NCI-H1694 treated with DMSO at 0.1 percent for 48 hours (cell line): ENCODE measurements at places on chromosomes 2 and 18.
A peak's percentile ranks its signal among the peaks of the same experiment; 100 is the strongest.

- no peak for DNase-seq
Measured at GRCh38 chr2:60585276-60585675, 31.8 kb upstream of the BCL11A start.

DNA sequence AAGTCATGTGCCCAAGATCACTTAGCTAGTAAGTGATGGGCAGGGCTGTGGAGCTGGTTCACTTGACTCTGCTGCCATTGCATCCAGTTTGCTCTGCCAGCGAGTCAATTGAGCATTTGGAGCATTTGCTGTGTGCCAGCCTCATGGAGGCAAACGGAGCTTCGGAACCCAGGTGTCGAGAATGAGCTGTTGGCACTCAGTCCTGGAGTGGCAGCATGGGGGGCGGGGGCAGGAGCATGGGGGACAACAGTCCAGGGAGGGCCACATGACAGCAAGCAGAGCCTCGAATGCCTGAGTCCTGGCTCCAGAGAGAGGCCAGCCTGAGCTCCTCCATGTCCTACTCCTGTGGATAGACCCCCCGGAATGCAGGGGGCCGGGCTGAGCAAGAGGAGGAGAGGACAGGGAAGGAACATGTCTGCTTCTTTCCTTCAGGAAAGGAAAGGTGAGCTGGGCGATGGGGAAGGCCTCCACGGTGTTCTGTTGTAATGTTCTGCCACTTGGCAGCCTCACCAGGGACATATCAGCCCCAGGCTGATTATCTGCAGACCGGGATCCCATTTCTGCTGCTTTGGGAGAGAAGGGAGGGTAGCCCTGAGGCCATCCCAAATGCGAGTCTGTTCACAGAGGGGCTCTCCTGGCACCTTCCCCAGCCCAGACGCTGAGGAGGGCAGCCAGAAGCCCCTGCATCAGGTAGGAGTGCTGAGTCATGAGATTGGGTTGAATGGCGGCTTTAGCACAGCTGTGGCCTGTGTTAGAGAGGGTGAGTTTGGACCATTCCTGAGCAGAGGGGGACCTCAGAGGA is 59.6 kb downstream of the HPCAL1 start:
- peak; percentile 75 for DNase-seq

DNA sequence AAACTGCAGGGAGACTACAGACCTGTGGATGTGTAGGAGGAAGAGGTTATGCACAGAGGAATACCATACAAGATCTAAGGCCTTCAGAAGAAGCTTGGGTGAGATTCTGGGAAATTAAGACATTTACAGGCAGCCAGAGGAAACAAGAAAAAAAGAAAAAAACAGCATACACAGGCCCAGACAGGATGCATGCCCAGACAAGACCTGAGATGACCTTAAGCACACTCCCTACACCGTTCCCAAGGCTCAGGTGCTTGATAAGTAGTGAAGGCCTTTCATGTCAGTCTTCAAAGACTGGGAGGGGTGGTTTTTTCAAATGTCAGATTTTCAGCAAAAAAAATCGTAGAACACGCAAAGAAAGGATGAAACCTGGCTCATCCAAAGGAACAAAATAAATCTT is 83.0 kb downstream of the CCDC138 start:
- no peak for DNase-seq

- DNase-seq = no peak
Measured at GRCh38 chr2:222805591-222806304, 55.1 kb upstream of the ACSL3 start.

DNA sequence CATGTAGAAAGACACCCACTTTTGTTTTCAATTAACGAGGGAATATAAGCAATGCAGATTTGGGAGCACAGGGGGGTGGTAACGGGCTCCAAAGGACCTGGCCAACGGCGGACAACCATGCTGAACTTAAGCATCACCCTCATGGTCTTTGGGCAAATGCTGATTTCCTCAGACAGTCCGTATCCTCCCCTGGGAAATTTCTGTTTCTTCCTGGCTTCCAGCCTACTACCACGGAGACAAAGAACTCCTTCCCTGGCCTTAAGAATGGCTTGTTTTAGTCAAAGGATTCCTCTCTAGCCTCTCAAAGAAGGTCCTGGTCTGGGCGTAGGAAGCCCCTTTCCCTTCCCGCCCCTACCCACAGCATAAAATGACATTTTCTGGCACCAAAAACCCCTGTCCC is 34.3 kb downstream of the EN1 start:
- no peak for DNase-seq

DNA sequence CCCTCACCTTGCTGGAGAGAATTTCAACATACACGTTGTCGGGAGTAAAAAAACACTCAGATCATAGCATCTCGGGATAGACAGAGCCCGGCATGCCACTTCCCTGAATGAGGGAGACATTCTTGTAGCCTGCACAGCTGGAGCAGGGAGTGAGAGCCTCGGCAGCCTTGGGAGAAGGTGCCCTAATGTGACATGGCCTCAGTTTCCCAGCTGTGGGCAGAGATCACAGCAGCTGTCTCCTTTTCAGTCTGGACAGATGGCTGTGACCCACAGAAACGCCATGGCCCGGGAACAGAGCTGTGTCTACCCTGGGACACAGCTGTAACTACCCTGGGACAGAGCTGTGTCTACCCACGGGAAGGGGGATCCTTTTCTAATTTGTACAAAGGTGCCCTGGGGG is 55.9 kb downstream of the HS1BP3 start:
- DNase-seq = no peak

DNA sequence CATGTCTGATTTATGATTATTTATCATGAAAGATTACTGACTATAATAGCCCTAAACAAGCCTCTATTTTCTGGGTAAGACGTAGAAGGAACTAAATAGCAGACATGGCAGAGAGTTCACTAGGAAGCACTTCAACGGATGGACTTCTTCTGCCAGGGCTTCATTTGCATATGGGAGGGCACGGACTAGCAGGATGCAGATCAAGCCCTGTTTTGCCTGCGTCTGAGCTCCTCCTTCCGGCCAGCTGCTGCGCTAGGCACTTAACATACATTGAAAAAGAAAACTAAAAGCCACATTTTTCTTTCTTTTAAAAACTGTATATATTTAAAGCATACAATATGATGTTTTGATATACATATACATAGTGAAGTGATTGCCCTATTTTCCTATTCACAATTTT is 340.0 kb upstream of the MEX3C start:
- DNase-seq = no peak

GRCh38 chr2:192090911-192091310 is 103.8 kb downstream of the TMEFF2 start:
- DNase-seq = no peak

DNA sequence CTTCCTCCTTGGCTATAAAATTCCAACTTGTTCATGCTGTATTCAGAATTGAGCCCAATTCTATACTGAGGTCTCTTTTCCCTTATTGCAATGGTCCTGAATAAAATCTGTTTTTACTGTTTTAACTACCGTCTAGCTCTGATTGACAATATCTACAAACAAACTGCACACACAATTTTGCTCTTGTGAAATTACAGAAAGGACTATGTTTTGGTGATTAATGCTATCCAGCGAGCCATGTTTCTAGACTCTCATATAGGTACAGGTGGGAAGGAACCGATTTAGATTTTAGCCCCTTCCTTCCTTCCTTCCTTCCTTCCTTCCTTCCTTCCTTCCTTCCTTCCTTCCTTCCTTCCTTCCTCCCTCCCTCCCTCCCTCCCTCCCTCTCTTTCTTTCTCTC is 254.4 kb downstream of the SLC4A3 start:
- no peak for DNase-seq

DNA sequence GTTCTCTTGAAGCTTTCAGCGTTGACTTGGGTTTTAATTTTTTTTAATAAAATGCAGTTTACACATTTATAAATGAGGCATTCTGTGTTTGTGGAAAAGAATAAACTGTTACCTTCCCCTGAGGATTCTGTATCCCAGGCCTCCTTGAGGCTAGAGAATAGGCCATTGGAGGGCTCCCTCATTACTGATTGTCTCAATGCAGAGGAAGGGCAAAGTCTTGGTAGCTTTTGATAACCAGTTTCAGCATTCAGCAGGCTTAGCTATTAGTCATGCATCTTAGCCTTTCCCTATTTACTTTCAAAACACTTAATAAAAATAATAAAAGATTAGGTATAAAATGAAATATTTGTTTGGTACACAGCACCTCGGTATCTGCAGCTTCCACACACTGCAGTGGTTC is 58.1 kb upstream of the OTX1 start:
- DNase-seq = no peak

DNA sequence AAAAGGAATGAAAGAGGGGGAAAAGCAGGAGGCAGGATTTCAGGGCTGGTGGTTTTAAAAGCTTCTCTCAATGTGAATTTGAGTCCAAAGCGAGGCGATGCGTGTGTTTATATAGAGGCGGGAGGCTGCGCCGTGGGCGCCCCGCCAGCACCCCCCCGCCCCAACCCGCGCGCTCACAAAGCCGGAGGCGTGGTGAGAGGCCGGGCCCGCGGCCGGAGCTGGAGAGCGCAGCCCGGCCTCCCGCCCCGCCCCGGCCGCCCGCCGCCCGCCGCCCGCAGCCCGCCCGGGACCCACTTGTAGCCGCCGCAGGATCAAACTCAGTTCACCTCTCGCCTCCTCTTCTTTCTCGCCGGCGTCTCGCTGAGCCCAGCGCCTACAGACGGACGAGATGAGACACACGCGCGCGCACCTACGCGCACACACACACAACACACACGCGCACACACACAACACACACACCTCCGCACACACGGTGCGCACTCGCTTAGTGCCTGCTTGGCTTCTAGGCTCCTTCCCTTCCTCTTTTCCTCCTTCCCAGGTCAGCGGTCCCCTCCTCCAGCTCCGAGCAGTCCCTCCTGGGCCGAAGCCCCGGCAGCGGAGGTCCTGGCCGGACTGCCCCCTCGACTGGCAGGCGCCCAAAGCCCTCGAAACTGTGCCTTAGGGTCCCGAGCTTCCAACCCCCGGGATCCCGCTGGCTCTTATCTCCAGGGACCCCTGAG is 1.3 kb upstream of the CYP26B1 start:
- no peak for DNase-seq

DNA sequence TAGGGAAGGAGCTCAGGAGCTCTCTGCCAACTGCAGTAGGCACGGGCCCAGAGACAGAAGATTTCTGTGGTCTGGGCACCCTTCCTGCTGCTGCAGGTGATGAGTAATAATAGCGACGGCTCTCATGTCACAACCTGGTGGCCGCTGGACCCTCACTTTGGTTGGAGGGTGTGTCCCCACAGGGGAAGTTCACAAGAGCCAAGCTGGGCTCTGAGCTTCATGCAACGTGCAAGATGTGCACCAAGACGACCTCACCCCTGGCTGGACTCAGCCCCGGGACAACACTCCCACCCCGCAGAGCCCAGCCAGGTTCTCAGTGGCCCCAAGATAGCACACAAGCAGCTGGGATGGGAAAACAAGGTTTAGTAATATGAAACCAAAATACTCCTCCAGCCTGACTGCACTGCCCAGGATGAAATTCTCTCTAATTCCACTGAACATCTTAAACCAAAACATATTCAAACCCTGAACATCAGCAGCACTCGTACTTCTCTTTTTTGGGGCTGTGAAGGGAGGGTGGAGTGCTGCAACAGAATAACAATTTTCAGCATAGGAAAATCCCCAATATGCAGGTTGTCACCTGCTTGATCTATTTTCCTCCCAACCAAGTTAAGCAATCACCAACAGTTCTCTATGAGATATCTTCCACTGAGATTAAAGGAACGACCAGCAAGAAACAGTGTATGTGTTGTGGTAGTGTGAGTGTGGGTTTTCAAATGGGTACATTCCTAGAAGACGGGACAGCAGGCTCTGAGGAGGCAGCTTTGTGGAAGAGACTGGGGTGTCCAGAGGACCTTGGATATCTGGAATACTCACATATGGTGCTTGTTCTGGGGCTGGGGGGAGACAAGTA is 26.5 kb downstream of the BCL2 start:
- DNase-seq = no peak

DNA sequence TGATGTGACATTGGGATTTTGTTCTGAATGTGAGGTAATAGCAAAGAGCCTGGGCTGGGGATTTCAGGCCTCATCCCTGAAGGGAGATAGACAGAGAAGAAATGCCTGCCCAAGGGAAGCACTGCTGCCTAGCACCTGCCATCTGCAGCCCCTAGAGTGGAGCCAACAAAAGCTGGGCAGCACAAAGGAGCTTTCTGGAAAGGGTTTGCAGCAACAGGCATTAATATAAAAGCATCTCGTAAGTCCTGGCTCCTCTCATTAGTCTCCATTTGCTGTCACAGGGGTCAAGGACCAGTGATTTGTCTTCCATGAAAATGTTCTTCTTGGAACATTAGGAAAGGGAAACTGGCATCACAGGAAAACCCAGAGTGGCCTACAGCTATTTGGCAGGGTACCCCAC is 157.2 kb upstream of the SLC14A2 start:
- no peak for DNase-seq

DNA sequence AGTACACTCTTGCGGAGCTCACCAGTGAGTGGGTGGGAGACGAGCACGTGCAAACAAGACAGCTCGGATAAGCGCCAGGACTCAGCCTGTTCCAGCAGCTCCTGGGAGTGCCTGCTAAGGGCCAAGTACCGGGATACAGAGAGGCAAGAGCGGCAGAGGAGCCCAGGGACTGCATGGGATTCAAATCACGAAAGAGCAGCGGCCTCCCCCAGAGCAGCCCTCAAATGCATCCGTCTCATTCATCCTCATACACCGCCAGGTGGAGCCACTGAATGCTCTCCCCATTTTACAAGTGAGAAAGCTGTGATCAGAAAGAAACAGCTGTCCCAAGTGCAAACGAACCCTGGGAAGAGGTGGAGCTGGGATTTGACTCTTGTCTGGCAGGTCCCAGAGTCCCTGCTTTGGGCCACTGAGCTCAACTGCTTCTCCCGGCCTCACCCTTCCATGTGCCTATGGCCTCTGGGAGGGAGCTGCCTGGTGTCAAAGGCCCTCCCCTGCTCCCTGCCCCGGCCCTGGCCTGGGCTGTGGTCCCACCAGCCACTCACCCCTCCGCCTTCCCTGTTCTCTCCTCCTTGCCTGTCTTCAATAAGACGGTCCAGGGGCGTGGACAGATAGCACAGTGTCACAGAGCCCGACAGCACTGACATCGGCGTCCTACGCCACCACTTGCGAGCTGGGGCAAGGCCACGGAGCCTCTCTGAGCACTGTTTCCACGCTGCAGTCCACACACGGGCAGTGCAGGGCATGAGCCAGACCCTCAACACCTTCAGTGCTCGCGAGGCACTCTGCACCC is 72.8 kb upstream of the TAF1B start:
- peak; percentile 94 for DNase-seq

GRCh38 chr2:82539280-82539621 is 1919.8 kb downstream of the SUCLG1 start:
- DNase-seq = no peak

DNA sequence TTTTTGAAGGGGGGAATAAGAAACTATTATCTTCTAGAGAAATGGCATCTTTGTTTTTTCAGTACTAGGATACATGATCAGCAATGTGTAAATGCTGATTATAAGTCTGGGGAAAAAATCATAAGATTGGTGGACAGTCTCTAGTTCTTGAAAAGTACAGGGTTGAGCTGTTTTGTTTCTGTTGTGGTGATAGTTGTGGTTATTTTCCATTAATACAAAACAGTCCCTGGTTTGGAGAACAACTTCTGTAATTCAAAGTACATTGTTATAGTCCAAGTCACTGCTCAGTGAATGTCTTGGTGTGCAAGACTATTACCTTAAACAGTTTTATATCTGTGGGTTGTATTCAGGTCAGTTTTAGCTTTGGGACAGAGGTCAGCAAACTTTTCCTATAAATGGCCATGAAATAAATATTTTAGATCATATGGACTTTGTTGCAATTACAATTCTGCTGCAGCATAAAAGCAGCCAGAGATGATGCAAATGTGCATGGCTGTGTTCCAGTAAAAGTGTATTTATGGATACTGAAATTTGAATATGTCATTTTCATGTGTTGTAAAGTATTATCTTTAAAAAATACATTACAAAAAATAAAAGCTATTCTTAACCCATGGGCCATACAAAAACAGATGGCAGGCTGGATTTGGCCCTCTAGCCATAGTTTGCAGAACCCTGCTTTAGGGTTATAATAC is 111.0 kb downstream of the CERS6 start:
- no peak for DNase-seq

GRCh38 chr2:222760301-222760897 is 88.9 kb downstream of the MOGAT1 start:
- no peak for DNase-seq
